Mesothelial cell of epicardium (in vitro differentiated cells): ENCODE measurements at places on chromosomes 1 and 21.

- DNase-seq: no peak
Observed at GRCh38 chr1:188825471-188825870, 1652.2 kb downstream of the BRINP3 start.

- DNase-seq: no peak
Observed at GRCh38 chr1:48333316-48333715, 110.8 kb downstream of the SLC5A9 start.

DNA sequence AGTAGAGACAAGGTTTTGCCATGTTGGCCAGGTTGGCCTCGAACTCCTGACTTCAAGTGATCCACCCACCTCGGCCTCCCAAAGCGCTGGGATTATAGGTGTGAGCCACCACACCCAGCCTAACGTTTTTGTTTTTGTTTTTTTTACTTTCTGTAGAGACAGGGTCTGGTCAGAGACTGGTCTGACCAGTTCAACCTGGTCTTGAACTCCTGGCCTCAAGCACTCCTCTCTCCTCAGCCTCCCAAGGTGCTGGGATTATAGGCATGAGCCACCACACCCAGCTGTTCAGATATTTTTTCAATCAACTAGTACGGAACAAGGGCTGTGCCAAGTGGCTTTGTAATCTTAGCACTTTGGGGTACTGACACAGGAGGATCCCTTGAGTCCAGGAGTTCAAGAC is 209.5 kb downstream of the RERE start:
- no peak for DNase-seq

GRCh38 chr1:13892198-13892597 is 192.2 kb downstream of the PRDM2 start:
- no peak for DNase-seq

- DNase-seq: no peak
Observed at GRCh38 chr1:241485145-241485544, 34.4 kb downstream of the FH start.

GRCh38 chr1:117967477-117967876 is 37.9 kb downstream of the WDR3 start:
- no peak for DNase-seq

DNA sequence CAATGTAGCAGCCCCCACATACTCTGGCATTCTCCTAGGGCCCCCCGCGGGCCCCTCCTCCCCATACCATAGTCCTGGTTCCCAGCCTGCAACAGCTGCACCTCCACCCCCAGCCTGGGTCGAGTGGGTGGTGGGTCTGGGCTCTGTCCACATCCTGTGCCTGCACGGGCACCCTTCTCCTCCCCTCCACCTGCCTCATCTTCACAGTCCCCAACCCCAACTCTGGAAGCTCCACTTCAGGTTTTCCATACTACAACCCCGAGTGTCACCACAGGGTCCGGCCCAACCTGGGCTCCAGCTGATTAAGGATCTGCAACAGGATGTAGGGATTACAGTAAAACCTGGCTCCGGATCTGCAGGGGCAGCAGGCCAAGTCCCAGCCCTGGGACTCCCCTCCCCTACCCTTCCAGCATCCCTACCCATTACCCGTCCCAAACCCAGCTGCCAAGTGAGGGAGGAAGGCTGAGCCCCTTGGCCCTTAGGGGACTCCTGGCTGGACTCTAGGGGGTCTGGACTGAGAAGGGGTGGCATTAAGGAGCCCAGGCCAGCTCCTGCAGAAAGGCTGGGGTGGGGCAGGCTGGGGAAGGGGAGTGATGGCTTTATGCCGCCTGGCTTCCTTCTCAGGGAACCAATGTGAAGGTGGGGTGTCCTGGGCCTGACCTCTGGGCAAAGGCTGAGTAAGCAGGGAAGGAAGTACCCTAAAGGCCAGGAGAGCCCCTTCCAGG is 116.8 kb downstream of the CASZ1 start:
- peak; percentile 68 for DNase-seq

GRCh38 chr1:16391411-16391810 is 24.4 kb downstream of the SZRD1 start:
- no peak for DNase-seq

- no peak for DNase-seq
Observed at GRCh38 chr1:107535091-107535490, 394.3 kb downstream of the NTNG1 start.

GRCh38 chr1:34101151-34101550 is 63.9 kb downstream of the CSMD2 start:
- no peak for DNase-seq

- no peak for DNase-seq
Observed at GRCh38 chr21:42704861-42705260, 51.4 kb downstream of the PDE9A start.
